ENCODE measurements at places on chromosomes 12 and 14. TPM values are rescaled to one million over a fixed set of nuclear protein-coding genes. Genes with fewer than 3 reads are reported as not detected.

The NOPCHAP1 gene
- polyA plus RNA-seq: 9.5 TPM

The PLBD2 gene
- 32.7 TPM for polyA plus RNA-seq

The GZMB gene
- polyA plus RNA-seq: not detected

The KRT78 gene
- not detected for polyA plus RNA-seq

The POU6F1 gene
- 3.1 TPM for polyA plus RNA-seq

The CMTM5 gene
- 0.37 TPM for polyA plus RNA-seq

The RNF212B gene
- polyA plus RNA-seq: not detected

The CLEC4A gene
- polyA plus RNA-seq: 0.24 TPM

The TMEM233 gene
- polyA plus RNA-seq: not detected

DNA sequence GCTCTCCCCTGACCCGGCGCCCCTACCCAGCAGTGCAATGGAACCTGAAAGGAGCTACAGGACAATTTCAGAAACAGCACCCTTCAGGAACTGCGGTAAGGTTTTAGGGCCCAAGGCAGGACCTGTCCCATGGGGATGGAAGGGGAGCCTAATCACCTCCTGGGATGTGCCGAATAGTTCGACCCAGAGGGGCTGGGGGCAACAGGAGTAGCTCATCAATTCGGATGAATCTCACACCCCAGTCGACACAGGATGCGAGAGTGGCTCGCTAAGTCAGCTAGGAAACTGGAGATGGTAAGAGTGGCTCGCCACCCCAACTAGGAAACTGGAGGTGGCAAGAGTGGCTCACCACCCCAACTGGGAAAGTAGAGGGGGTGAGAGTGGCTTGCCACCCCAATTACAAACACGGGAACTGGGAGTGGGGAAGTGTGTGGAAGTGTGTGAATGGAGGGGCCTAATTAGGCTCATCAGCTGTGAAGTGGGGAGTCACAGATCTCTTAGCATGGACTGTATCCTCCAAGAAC is 57.1 kb downstream of the DHRS2 start:
- DNase-seq: no peak

DNA sequence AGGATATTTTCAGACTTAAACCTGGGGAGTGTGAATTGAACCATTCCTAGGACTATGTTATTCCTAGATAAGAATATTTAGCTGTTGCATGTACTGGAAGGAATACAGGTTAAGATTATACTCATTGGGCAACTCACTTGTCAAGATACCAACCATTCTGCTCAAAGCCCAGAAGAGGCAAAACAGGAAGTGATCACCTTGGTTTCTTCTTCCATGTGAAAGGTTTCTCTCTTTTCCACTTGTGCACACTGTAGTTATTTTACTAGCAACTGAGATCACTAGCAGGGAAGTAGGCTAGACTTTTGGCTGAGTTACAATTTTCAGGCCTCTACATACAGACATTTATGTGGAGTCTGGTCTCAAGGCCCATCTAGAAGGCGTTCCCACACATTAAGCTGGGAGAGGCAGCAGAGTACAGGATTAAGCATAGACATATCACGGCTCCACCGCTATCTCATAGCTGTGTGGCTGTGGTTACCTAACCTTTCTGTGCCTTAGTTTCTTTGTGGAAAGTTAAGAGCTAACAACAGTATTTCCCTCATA is 83.9 kb upstream of the FERMT2 start:
- no peak for DNase-seq

DNA sequence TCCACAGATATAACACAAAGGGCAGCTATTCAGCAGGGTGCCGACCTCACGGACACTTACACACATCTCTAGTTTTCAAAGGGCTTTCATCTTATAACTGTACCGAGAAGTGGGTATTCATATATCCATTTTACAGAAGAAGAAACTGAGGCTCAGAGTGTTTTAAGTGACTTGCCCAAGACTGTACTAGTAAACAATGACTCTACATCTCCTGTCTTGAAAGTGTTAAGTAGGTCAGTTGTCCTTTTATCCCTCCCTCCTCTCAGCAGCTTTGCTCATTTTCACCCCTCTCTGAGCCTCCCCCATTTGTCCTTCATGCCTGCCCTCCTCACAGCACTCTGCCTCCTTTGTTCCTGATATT is 13.8 kb downstream of the CFAP251 start:
- no peak for DNase-seq

DNA sequence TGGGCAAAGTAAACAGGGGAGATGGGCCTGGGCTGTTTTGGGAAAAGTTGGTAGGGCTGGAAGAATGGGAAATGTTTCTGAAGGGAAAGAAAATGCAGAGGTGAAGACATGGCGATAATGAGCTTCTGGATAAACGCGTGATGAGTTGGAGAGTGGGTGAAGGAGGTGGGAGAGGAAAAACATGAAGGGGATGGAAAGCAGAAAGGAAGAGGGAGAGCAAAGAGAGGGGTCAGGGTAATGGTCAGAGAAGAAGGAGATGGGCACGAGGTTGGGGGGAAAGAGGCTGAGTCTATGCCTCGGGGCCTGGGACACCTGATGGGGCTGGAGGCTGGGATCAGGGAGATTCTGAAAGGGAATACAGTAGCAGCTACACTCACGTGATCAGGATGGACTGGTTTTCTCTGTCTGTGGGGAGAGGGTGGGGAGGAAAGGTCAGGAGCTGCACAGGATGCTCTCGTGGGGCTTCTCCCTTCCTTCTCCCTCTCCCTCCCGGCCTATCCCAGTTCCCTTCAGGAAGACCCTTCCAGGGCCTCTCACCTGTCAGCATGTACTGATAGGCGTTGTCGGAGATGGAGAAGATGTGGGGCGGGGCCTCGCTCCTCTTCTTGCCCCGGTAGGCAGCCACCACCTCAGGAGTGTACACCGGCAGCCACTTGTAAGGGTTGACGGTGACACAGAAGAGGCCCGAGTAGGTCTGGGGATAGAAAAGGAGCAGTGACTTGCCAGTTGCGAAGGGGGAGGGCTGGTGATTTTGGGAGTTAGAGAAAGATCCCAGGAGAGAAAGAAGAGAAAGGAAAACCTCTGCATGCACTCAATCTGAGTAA is 3.1 kb downstream of the MYH7 start:
- no peak for DNase-seq

GRCh38 chr14:35985474-35986218 is 159.5 kb downstream of the BRMS1L start:
- DNase-seq: no peak

- DNase-seq: no peak
Measured at GRCh38 chr12:90619943-90620342, 335.0 kb downstream of the CCER1 start.

DNA sequence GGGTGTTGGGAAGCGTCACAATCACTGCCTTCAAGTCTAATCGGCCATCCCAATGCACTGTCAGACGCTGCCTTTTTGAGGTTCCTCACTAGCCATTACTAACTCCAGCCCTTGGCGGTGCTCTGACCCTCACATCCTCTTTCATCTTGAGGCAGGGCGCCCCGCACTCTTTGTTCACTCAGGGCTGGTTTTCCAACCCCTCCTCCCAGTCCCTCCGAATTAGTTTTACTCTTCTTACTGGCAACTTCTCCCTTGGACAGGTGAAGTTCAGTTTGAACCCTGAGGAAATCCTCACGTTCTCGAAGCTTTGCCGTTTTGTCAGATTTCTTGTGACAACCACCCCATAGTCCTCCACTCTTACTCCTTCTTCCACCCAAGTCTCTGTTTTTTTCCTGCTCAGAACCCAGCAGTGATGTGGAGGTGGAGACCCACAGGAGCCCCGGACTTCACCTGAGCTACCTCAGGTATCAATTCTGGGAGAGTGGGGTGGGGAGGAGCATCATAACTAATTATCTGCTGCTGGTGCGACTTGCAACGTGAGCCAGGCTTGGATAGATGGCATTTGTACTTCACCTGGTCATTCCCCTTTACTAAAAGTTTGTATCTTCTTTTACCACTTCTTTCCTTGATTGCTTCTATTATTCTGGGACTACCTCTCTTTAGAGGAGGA is 757 bp downstream of the ZC3H10 start:
- no peak for DNase-seq

DNA sequence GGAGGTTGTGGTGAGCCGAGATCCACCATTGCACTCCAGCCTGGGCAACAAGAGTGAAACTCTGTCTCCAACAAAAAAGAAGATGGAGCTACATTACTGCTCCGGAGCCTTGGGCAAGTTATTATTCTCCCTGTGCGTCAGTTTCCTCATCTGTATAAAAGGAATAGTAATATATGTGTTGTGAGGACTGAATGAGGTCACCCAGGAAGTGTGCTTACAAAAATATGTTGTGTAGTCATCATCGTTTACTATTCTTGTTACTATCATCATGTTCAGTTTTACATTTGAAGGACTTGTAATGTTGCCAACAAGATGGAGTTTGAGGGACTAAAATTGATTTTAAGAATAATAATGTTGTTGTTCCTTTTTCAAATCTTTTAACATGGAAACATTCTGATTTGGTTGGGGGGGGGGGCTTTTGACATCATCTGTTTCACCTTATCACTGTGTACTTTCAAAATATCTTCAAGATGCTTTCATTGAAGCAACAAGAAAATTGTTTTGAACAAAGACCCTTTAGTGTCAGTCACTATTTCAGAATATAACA is 156.8 kb downstream of the PDE3A start:
- DNase-seq: no peak

- DNase-seq: no peak
Measured at GRCh38 chr12:105225505-105226015, 10.4 kb downstream of the APPL2 start.

GRCh38 chr12:5043589-5044419 is at the start of gene KCNA5:
Gene KCNA5 (plus strand): TSS chr12:5043879. CDS start chr12:5044148, 269 bp downstream.
- DNase-seq: no peak

DNA sequence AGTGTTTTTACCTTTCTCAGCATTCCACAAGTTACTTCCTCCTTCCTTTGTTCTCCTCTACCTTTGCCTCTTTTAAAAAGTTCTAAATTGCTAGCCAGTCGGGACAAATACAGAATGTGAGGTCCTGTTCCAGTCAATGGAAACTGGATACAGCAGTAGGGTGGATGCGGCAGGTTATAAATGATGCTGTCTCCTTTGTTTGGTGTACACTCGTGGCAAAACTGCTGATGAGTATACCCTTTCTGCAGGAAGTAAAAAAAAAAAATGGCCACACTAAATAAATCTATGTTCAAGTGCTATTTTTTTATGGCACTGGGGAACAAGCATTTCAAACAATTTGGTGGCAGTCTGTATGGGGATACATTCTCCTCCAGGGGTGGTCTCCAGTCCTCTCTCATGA is 27.5 kb downstream of the KLRK1 start:
- DNase-seq: no peak

- no peak for DNase-seq
Measured at GRCh38 chr14:62532181-62532580, 513.1 kb downstream of the KCNH5 start.

DNA sequence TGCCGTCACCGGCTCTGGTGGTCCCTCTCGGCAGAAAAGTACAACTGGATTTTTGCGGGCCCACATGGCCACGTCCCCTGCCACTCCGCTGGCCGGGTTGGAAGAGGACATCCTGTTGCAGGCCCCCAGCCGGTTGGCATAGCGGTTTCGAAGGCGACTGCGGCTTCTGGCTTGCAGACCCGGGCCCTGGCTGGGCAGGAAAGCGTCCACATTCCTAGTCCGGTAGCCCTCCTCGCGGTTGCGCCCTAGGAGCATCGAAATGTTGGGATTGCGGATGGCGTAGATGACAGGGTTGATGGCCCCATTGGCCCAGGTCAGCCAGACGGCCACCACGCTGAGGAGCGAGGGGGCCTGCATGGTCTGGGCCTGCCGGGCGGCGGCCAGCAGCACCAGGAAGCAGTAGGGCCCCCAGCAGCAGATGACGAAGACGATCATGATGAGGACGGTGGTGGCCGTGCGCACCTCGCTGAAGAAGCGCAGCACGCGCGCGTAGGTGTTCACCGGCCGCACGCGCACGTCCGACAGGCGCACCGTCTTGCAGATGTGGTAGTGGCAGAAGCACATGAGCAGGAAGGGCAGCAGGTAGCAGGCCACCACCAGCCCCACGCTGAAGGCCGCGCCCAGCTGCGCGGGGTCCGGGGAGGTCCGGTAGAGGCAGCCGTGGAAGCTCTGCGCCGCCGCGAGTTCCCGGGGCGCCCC is 1.2 kb downstream of the GPR135 start:
- no peak for DNase-seq

- DNase-seq: no peak
Measured at GRCh38 chr14:68521961-68522509, 270.8 kb downstream of the ZFP36L1 start.

DNA sequence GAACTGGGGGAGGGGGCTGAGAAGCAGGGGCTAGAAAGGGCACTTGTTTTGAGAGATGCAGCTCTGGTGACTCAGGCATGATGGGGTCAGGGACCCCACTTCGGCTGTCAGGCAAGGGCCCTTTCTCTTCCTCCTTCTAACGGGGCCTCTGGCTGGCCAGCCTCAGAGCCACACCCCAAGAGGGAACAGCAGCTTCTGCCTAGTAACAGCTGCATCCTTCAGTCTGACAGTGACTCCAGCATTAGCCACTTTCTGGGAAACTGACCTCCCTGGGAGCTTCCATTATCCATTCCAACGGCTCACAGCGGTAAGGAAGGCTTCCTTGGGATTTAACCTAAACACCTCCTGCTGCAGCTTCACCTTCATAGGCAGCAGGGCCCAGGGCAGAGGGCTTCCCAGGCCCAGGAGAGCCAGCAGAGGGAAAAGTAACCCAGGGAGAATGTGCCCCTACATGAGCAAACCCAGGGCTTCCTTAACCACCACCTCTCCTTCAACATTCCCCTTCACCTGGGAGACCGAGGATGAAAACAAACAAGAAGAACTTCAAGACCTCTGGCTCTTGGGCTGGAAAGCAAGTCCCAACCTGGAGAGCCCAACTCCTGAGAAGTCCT is 2.7 kb downstream of the NCKAP5L start:
- no peak for DNase-seq

DNA sequence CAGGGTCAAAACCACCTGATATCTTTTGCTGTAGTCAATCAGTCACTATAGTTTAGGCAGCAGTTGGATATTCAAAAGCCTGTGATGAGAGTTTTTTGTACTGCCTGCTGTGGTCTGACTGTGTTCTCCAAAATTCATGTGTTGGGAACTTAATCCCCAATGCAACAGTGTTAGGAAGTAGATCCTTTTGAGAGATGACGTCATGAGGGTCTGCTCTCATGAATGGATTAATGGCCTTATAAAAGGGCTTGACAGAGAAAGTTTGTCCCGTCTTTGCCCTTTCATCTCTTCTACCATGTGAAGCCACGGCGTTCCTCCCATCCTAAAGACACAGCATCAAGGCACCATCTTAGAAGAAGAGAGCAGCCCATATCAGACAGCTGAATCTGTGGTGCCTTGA is 50.8 kb upstream of the PDE3A start:
- DNase-seq: no peak

DNA sequence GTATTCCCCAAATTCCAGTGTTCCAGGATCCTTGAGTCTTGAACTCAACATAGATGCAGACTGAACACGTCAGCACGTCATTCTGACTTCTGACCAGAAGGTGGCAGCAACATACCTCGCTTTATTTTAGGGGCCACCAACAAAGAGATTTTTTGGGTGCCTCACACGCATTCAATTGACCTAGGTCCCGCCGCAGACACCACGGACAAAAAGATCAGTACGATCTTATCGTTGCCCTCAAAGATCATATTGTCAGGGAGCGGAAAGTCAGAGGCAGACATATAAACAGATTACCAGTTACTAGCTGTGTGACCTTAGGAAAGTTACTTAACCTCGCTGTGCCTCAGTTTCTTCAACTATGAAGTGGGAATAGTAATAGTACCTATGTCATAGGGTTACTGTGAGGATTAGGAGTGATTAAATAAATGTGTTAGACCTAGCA is 6.5 kb upstream of the PRPH start:
- no peak for DNase-seq
